Mesenchymal stem cell (in vitro differentiated cells and primary cell): ENCODE measurements at places on chromosomes 3 and 15.

DNA sequence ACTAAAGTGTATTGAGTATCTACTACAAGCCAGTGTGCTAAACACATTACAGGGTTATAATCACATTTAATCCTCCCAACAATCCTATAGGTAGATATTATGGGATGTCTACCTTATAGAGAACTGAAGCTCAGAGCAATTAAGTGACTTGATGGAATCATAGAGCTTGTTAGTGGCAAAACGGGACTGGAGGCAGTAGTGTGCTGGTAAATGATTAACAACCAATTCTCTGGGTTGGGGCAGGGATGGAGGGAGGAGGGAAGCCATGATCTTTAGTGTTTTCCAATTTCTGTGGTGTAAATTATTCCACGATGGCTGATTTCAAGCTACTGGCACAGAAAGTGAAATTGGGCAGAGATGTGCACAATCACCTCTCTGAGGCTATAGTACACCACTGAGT lies 18.5 kb upstream of the CSRNP1 start:
- no peak for DNase-seq

DNA sequence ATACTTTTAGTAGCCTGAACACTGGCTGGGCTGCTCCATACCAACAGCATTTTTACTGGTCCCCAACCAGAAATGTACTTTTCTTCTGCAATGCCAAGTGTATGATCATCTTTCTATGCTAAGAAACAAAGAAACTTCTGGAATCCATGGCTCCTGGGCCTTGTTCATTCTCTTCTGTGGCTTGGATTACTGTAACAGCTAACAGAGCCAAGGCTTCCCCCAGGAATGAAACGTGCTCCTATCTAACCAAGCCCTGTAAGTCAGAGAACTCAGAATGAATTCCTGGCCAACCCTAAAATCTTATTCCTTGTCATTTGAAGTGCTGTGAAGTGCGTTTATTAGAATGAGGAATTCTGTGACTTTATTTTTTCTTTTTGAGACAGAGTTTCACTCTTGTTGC lies 102.9 kb upstream of the RAD18 start:
- DNase-seq, result no peak

DNA sequence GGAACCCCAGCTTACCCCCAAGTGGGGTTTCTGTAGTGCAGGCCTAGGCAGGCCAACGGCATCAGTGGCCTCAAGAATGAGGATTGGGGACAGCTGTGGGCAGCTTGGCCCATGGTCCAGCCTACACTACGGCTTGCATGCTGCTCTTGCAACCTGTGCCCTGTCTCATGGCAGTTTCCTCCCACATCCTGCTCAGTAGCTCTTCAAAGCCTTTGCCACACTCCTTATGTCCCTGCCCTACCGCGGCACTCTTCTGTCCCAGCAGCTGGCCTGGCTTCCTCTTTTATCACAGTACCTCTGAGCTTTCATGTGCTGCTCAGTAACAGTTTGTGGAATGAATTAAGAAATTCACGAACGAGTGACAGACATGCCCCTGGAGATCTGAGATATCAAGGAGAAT lies 431.0 kb downstream of the EPHB1 start:
- no peak for DNase-seq

DNA sequence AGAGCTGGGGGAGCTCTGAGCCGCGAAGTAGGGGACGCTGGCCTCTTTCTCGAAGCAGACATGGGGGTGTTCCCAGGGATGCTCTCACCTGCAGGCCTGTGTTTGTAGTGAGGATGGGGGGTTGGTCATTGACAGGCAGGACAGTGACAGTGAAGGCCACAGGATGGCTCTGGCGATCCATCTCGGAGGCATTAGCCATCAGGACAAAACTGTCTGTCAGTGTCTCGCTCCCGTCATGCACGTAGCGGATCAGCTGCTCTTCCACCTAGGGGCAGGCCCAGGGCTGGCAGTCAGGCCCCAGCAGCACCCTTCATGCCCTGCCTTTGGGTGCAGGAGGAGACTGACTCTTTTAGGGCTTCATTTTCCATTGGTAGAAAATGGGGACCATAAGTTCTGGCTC lies 28.0 kb downstream of the CSPG4 start:
- no peak for DNase-seq

- peak; percentile 37 for DNase-seq
Observed at GRCh38 chr15:70752193-70752635, 11.1 kb downstream of the UACA start.

- DNase-seq, result no peak
Observed at GRCh38 chr3:131147534-131147933, 120.9 kb downstream of the NEK11 start.

GRCh38 chr3:119258915-119259314 lies 18.2 kb upstream of the B4GALT4 start:
- no peak for DNase-seq

DNA sequence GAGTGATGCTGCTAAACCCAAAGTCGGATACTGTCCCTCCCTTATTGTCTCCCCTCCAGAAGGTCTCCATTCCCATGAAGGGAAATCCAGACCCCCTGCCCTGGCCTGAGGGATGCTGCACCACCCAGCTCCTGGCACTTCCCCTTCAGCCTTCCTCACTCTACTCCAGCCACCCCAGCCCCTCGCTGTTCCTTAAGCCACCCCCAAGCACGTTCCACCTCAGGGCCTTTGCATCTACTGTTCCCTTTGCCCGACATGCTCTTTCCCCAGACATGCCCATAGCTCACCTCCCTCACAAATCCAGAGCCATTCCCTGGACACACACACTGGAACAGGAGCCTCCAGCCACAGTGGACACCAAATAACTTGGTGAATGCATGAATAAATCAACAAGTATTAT lies 8.1 kb downstream of the WNT7A start:
- no peak for DNase-seq

DNA sequence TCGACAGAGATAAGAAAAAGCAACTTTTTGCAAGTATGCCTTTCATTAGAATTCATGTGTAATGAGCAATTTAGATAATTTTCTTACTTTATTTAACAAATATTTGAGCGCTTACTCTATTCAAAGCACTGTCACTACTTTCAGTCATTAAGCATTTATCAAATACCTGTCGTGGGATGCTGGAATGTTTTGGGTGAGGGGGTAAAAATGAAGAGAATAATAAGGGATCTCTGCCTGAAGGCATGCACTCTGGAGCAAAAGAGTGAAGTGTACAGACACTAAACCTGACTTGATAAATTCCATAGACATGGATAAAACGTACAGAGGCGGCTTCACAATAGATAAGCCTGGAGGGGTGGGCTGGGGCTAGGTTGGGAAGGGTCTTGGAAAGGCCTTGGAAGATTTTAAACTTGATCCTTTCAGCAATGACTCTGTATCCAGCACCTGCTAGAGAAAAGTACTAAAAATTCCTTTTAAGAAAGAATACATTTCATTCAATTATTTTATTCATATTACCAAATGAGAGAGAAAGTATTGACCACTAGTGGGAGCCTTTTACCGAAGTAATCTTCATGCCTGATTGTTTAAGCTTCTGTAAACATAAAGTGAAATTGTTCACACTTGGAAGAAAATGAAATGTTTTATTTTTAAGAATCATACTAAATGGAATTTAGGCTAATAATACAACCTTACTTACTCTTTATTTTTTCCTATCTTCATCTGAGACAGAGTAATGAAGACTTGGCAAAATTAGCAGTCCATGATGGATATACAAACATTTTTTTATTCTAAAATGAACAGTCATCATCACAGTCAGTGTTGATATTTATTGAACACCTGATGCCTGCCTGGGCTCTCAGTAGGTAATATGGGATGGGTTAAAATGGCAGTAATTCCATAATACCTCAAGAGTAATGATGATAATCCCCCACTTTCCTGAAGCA lies 113.2 kb downstream of the PPP2R3A start:
- DNase-seq, result peak; percentile 42

- DNase-seq, result no peak
Observed at GRCh38 chr15:43519196-43519595, 1.8 kb downstream of the MAP1A start.

- DNase-seq, result no peak
Observed at GRCh38 chr3:107882881-107883280, 207.9 kb downstream of the CD47 start.

DNA sequence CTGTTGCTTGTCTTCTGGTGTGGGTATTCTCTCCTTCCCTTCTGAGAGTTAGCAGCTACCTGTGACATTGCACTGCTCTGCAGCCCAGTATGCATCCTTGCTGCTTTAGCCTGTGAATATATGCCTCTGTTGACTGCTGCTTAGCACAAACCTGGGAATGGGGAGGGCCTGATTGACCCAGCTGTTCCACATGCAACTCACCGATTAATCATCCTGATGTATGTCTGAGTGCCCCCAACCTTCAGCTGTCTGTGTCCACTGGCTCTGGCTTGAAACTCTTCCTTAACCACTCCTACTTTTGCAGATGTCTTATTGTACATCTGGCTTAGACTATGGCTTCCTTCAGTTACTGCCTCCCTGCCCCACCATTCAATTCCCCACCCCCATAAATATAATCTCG lies 119.1 kb downstream of the RASA2 start:
- no peak for DNase-seq

DNA sequence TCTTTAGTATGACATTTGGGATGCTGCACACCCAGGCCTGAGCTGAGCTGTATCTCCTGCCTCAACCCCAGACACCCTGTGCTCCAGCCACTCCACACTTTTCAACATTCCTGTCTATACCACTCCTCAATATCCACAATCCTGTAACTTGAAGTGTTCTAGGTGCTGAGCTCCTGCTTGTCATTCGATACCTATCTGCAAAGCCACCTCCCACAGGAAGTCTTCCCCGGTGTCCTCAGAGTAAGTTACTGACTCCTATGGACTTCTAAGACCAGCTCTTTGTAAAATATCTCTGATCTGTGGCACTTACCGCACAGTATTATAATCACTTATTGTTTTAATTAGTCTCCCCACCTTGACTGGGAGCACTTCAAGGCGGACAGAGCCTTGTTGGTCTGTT lies 1.2 kb upstream of the CAV3 start:
- no peak for DNase-seq

DNA sequence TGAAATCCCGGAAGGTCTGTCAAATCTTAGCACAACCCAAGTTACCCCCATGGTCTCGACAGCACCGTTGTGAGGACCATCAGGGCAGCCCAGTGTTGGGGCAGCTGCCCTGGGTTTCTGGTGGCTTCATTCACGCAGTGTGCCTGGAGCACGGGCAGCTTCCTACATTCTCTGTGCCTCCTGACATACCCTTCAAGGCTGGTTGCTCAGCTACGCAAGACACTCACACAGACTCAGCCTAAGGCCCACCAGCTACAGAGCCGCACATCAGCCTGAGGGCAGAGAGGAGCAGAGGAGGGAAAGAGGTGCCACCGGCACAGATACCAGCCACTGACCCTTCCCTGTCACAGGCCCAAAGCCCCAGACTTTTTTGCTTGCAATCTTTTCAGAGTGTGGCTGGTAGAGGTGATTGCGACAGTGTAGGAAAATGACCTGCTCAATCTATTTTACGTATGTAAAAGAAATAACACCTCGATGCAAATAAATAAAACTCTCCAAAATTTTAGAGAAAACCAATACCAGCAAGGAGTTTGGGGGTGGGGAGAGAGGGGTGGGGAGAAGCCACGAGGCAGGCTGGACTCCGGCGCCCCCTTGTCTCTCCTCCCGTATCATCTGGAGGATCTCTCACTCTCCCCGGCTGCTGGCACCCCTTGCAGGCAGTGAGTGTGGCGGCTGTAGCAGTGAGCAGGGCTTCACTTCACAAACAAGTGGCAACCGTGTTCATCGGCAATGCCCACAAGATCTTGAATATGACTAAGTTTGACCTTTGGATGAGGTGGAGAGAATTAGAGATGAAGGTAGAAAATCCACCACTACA lies 12.7 kb downstream of the CSPG5 start:
- no peak for DNase-seq

GRCh38 chr3:11541321-11542303 lies 102.1 kb downstream of the VGLL4 start:
- DNase-seq, result no peak
